Stimulated activated CD8-positive, alpha-beta memory T cell treated with anti-CD3 and anti-CD28 coated beads, Interleukin-2, amount 100 ng/mL, for 48 hours (primary cell): ENCODE measurements at places on chromosomes 16 and 17.

GRCh38 chr17:82397449-82398335 is 20.5 kb upstream of the HEXD start:
- DNase-seq, result no peak

- no peak for DNase-seq
Observed at GRCh38 chr17:32100971-32101631, 41.2 kb upstream of the RHOT1 start.

DNA sequence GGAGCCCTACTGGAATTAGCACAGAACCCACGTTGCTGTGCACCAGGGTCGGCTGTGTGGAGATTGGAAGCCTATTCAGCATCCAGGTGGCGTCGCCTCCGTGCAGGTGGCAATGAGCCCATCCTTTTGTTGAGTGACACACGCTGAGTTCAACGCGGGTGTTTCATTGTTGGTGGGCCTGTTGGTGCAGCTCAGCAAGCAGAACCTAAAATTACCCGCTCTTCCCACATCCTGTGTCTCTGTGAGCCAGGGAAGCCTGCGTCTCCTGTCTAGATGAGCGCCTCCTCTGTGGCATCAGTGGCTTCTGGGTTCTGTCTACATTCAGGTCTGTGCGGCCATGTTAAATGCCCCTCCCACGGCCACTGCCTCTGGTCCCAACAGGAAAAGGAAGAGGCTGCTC is 14.5 kb downstream of the CD2BP2 start:
- no peak for DNase-seq

DNA sequence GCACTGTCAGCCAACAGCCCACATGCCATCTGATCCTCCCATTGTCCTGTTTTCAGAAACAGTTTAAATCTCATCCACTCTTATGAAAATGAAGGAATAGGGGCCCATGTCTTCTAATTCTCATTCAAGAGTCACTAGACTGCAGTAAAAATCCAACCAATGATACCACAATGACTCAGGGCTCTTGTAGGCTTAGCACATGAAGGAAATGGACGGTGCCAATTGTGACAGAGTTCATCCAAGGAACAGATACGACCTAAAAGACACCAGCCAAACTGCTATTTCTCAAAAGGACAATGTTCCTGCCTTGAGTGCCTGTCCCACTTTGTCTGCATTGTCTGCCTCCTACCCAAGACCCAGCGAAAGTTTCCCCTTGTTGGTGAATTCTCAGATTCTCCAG is 204.8 kb upstream of the COX10 start:
- DNase-seq, result no peak

DNA sequence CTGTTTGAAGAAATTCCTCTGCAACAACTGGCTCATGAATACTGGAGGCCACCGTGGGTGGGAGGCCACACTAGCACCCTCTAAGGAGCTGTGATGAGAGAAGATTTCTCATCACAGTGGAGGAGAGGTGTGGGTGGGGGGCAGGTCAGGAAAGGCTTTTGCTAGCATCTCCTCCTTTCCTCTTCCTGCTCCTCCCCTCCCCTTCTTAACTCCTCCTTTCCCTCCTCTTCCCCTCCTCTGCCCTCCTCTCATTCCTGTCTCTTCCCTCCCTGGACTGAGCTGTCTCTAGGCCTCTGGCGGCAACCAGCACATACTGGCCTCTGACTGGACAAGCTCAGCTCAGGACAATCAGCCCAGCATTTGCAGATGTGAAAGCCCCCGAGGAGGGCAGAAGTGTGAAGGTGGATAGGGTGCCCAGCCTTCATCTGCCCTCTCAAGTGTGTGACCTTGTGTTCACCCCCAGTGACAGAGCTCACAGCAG is 19.0 kb upstream of the LHX1 start:
- no peak for DNase-seq

DNA sequence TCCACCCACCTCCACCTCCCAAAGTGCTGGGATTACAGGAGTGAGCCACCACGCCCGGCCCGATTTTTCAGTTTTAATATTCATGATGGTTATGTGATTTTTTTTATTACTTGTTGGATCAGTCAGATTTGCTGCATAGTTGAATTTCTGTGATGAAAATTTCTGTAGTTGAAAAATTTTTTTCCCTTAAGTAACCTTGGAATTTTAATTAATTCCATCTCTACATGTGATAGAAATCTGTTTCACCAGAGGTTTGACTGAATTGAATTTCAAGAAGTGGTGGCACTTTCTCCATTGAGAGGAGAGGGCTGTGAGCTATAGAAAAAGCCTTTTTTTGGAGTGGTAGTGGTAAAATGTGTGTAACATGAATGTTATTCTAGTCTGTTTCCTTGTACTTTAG is 24.7 kb downstream of the WIPF2 start:
- DNase-seq, result no peak

- DNase-seq, result no peak
Observed at GRCh38 chr16:86232496-86232895, 277.8 kb upstream of the FOXF1 start.
